ENCODE measurements at places on chromosomes 3 and 15. TPM values are rescaled to one million over a fixed set of nuclear protein-coding genes. Genes with fewer than 3 reads are reported as not detected.

The KNG1 gene
- 0.09 TPM for total RNA-seq

The TM4SF4 gene
- total RNA-seq: 38.2 TPM

The PLAAT1 gene
- not detected for total RNA-seq

DNA sequence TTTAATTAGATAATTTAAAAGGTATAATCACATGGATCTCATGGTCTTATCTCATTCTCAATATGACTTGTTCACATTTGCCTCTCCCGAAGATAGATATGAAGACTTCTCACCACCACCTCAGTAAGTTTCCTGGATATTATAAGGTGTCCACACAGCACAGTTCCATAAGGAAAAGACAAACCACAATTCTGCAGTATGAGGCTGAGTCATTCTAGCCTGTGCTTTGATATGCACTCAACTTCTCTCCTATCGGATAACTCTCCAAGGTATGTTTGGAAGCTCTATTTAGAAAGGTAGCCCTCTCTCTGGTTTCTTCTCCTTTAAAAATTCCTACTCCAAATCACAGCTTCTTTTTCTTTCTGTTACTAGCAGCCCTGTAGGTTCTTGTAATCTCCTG, 612.8 kb downstream of the ZPLD1 start:
- DNase-seq: no peak

- no peak for DNase-seq
Measured at GRCh38 chr3:55775366-55776154, 288.5 kb upstream of the WNT5A start.

DNA sequence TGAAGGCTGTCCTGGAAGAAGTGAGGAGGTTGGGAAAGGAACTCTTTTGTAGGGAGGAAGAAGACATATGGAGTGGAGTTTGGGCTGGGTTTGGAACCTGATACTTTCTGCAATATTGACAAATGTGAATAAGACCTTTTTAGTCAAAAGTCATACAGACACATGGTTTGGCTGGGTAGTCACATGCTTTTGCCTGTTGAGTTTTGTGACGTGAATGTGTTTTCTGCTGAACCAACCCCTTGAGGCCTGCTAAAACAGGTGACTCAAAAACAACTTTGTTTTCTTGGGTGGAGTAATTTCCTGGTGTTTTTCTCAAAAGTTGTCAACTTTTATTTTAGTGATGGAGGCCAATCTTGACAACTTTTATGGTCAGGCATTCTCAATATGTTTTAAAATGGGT, 39.4 kb upstream of the CCR4 start:
- DNase-seq: no peak

DNA sequence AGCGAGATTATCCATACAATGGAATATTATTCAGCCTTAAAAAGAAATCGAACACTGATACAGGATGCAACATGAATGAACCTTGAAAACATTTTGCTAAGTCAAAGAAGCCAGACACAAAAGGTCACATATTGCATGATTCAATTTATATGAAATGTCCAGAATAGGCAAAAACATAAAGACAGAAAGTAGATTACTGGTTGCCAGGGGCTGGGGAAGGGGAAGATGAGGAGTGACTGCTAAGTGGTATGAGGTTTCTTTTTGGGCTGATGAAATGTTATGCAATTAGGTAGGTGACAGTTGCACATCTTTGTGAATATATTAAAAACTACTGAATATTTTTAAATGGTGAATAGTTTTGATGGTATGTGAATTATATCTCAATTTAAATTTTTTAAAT, 38.3 kb downstream of the LRRFIP2 start:
- DNase-seq: no peak

- peak; percentile 22 for DNase-seq
Measured at GRCh38 chr15:65421360-65422215, 1.2 kb downstream of the IGDCC4 start.

- DNase-seq: no peak
Measured at GRCh38 chr3:178505832-178506231, 30.4 kb upstream of the KCNMB2 start.

DNA sequence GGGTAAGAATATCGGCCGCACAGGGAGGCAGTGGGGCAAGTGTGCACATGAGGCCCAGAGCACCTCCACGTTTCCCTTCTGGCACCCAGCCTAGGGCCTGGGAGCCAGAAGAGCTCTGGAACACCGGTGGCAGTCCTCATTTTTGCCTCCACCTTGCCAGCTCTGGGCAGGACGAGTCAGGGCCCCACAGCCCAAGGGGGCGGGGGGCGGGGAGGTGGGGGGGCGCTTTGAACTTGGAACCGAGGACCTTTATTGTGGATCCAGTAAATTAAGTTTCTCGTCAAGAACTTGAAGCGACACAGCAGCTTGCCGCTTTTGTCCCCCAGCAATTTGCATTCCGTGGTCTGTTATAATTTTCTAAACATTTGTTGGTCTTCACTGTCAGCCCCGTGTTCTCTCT, 66.8 kb downstream of the SLC6A11 start:
- DNase-seq: no peak

- DNase-seq: no peak
Measured at GRCh38 chr3:76532158-76532822, 507.6 kb upstream of the ROBO2 start.
